ENCODE measurements at places on chromosomes 4 and X.
A peak's percentile ranks its signal among the peaks of the same experiment; 100 is the strongest.

GRCh38 chr4:127229855-127230608 is 402.7 kb upstream of the INTU start:
- no peak for DNase-seq

DNA sequence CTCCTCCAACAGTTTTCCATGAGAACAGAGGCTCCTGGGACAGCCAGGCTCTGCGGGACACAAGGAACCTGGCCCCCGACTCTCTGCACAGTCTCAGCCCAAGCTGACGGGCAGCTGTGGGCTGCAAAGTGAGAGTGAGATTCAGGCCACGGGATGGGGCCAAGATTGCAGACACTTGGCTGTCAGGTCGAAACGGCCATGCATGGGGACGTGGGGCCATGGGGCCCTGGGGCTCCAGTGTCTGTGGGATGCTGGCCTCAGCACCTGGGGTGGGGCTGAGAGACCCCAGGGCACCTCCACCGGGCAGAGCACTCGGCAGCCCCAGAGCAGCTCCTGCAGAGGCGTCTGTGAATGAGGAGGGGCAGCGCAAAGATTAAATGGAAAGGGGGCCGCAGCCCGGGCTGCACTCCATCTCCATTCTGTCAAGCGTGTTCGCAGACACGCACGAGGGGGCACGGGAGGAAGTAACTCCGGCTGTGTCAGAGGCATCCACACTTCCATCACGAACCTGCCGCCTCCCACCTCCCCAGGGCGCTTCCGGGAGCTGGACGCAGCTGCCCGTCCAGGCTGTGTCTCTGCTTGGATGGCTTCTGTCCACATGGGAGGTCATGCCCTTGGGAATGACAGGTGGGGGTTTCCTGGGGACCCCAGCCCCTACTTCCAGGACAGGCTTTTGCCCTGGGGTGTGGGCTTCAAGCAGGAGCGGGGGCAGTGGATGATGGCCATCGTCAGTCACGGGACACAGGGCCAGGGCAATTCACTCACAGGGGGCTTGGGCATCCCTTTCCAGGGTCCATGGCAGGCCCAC is 82.8 kb upstream of the NKX1-1 start:
- DNase-seq: no peak

DNA sequence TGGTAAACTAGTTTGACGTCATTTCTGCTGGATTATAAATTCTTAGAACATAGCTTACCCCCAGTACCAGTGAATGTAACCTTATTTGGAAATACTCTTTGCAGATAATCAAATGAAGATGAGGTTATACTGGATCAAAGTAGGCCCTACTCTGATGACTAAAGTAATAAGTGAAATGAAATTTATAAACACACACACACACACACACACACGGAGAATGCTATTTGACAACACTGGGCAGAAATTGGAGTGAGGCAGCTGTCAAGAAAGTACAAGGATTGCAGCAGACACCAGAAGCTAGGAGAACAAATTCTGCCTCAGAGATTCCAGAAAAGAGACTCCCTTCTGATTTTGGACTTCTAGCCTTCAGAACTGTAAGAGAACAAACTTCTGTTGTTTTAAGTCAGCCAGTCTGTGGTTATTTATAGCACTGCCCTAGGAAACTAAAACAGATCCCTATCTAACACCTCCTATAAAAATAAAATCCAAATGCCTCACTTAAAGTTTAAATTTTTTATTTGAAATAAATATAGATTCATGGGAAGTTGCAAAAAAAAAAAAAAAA is 448.6 kb downstream of the PCDH18 start:
- no peak for DNase-seq

- DNase-seq: no peak
Measured at GRCh38 chr4:7247521-7247920, 55.2 kb downstream of the SORCS2 start.

DNA sequence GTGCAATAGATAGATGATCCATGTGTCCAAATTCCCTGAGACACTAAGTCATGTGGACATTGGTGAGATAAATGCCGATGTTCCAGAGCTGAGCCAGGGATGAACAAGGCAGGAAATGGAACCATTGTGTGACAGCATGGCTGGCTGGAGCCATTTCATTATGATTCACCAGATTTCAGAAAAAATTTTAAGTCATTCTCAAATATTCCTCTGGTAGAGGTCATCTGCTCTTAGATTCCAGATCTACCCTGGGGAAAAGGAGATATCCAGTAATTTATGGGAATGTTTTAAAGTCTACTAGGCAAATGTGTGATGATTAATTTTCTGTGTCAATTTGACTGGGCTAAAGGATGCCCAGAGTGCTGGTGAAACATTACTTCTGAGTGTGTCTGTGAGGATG is 287.3 kb downstream of the STK32B start:
- no peak for DNase-seq

DNA sequence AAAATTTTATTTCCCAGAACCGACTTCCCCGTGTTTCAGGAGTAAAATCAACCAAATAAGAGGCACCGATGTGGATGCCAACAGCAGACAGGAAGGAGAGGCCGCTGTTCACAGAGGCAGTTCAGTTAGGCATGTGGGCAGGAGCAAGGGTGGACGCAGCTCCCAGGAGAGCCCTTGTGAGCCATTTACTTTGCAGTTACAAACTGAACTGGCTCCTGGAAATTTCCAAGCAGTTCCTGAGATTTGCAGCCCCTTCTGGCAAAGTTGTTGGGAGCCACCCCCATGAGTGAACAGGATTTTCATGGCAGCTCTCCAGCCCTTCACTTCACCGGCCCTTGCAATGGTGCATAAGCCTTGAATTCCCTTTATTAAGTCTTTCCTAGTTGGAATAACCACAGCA is 189.1 kb downstream of the AFAP1 start:
- no peak for DNase-seq

GRCh38 chrX:114962209-114962608 is 55.2 kb downstream of the IL13RA2 start:
- no peak for DNase-seq

DNA sequence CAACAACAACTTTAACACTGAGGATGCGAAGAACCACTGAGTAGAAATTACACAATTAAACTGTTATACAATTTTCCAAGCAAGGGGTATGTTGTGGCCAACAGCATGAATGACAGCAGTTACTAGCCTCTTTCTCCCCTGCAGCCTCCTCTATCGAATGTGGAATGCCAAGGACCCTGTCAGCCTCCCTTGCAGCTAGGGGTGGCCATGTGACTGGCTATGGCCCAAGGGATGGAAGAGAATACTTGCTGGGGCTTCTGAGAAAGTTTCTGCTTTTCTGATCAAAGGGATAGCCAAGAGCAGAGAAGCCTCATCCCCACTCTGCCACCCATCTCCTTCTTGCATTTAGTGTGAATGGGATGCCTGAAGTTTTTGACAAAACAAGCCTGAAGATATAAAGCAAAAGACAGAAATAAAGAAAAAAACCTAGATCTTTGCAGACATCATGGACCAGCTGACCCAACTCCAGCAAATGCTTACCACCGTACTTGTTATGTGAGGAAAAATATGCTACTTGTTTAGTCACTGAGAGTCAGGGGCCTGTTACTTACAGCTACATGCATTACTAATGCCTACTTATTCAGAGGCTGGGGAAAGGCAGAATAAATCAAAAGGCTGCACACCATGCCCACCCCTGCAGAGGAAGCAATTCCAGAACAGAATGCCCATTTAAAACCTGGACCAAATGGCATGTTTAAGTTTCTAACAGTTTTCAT is 32.0 kb downstream of the DCTD start:
- no peak for DNase-seq

DNA sequence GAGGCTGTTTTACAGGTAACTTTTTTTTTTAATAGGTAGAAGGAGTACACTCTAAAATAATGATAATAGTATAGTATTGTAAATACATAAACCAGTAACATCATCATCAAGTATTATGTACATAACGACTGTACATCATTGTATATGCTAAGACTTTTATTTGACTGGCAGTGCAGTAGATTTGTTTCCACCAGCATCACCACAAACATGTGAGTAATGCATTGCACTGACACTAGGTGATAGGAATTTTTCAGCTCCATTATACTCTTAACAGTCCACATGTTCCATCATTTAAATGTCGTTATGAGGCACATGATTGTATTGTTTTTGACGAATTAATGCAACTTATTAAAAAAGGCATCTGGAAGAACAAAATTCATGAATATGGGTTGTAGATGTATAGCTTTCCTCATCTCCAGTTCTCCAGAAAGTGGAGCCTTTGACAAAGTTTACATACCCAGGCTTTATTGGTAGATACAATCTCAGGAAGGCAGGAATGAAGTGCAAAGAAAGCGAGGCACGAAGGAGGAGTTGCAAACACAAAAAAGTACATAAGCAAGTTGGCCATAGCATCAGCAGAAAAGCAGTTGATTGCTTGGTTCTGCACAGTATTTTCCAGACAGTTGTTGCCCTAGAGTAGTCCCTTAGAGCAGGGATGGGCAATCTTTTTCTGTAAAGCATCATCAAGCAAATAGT is 336.9 kb upstream of the NR3C2 start:
- no peak for DNase-seq

DNA sequence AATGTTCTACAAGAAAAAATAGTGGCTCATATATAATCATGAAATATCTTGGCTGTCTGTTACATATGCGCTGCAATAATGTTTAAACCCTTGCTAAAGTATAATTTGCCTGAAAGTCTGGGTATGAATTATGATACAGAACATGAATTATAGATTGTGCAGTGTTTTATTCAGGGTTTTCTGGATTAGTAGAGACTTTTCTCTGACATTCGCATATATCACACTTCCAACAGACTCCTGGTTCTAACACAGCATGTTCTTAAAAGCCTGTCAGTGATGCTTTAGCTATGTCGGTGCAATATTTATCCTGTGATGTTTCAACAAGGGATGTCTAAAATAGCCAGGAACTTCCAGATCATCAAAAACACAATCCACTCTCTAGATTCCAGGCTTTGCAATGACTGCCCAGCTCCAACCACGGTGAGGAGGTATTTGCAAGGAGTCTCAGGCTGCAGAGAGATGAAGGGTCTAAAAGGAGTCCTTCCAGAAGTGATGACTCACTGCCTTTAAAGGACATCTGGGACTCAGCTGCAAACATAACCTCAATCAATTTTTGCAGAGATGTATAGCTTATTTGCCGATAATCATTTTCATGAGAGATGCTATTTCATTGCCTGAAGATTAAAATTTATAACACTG is 69.4 kb downstream of the RWDD4 start:
- DNase-seq: no peak

- DNase-seq: no peak
Measured at GRCh38 chr4:108738003-108738706, 24.7 kb downstream of the ETNPPL start.

DNA sequence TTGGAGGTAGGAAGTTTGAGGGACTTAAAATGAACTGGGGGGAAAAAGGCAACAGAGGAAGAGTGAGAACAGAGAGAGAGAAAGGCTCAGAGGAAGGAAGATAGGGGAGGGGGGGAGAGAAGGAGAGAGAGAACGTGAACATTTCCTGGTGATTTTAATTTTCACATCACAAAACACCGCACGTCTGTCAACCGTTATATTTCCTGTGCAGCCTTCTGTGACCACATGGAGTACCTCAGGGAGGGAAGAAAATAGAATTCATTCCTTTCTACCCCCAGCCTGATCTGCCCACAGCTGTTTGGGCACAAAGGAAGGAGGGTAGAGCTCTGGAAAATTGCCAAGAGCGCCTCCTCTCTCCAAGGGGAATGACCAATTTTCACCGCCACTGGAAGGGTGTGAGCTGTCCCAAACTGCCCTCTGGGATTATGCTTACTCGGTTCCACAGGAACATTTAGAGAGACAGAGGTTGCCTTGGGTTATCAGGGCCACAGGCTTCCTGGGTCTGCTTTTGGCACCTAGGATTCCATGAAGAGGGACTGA is 135.7 kb upstream of the MAMLD1 start:
- peak; percentile 1 for DNase-seq

DNA sequence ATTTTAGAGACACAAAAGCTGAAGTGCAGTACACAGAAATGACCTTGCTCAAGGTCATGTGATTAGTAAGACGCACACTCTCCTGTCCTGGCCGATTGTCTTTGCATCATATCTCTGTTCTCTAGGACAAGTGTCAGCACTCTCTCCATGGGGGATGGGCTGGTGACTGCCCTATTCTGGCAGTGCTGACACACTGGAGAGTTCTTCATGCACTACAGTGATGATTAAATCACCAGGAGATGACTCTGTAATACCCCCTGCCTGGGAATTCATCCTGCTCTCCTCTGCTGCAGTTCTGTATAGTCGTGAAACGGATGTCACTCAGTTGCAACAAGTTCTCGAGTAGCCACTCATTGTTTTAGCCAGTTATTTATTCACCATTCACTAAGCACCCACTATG is 5.3 kb upstream of the SHISA3 start:
- no peak for DNase-seq

DNA sequence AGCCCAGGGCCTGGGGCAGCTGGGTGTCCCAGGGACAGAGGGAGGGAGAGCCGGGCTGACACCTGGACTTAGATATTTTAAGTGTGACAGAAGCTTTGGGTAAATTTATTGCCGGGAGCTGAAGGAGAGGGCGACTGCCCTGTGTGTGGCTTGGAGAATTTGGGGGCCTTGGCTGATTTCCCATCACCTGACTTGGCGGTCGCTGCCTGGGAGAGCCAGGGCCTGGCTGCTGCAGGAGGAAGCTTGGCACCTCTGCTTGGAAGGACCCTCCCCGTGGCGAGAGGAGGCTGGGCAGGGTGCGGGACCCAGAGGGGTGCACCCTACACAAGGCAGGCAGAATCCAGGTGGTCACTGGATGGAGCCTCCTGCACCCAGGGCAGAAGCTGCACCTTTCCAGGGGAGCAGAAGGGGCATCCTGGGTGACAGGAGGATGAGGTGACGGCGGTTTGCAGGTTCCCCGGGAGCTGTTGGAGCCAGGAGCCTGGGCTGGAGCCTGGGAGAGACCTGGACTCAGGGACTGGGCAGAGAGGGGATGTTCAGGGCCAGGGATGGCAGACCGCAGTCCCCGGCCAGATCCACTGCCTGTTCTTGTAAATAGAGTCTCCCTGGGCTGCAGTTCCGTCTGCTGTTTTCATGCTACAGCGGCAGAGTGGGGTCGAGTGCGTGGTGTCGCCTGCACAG is 72.0 kb downstream of the RGS12 start:
- no peak for DNase-seq

All from ecto neural progenitor cell (in vitro differentiated cells).